ENCODE measurements at places on chromosomes 2 and 18.

- DNase-seq, result no peak
Observed at GRCh38 chr2:174633623-174633930, 36.0 kb upstream of the WIPF1 start.

DNA sequence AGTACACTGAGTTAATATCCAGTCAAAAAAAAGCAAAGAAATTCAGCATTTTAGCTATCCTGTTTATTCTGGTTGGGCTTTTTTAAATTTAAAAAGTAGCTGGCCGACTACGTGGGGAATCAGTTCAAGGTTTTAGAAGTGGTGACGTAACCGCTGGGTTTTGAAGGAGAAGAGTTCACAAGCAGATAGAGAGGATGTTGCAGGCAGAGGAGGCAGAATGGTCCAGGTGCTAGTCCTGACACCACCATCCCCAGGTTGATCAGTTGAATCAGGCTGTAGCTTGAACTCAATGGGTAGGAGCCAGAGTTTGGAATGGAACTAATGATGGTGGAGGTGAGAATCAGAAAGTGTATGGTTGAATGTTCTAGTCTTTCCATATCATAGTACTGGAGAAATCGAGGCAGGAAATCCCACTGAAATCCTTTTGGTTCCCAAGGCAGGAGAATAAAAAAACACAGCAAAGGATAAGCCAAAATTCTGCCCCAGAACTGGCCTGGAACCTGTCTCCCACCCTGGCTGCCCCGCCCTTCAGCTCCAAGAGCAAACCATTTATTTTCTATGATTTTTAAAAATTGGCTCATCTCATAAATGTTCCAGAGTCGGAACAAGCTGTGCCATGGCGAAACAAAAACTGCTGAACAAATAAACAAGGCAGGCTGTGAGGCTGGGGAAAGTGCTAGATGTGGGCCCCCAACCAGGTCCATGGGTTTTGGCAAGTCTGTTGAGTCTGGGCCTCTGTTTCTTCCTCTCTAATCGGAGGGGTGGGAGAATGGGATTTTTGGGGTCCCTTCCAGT is 44.0 kb downstream of the SLC4A1AP start:
- no peak for DNase-seq

- no peak for DNase-seq
Observed at GRCh38 chr2:100105678-100106054, 36.7 kb downstream of the AFF3 start.

DNA sequence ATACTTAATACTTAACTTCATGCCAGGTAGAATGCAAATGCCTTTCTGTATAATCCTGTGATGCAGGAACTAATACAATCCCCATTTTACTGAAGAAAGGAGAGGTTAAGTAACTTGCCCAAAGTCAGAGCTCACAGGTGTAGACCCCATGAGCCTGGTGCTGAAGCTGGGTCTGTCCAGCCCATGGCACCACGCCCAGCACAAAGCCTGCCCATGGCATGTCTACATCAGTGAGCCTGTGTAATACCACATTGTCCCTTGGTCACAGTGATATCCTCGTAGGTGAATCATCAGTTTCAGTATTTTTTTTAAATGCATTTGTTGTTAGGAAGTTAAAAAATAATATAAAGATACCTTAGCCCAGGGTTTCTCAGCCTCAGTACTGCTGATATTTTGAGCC is 69.9 kb upstream of the MCFD2 start:
- DNase-seq, result no peak

GRCh38 chr2:190656301-190656700 is 7.4 kb downstream of the NAB1 start:
- DNase-seq, result no peak

GRCh38 chr2:219344751-219345430 is 12.3 kb upstream of the RESP18 start:
- no peak for DNase-seq

- DNase-seq, result peak; percentile 66
Observed at GRCh38 chr2:100427627-100428258, 10.3 kb upstream of the CHST10 start.

DNA sequence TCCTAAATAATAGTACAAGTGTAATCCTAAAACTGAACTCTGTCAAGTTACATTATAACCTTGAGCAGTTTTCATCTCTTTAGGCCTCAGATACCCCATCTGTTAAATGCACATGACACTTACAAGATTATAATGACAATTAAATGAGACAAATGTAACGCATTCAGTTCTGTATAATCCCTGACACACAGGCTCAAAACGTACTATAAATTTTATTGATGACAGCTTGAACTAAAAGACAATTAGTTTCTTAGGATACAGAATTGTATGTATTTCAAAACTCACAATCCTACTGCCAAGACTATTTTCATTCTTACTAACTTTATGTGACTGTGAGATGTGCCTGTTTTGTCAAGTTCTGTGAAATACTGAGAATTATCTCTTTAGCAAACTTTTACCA is 56.2 kb downstream of the GFPT1 start:
- no peak for DNase-seq

DNA sequence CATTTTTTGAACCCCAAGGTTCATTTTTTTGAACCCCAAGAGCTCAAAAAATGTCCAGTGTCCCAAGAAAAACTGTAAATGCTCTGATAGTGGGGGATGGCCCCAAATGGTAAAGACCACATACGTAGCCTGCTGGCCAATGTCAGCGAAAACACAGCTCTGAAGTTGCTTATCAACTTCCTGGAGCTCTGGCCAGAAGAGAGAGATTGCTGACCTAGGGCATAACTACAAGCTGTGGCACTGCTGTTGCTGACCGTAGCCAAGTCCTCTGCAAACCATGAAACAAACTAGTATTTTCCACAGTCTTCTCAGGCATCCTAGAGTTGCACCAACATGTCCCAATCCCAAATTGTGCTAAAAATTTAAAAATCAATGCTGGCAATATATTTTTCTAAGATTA is 50.9 kb downstream of the REEP1 start:
- DNase-seq, result no peak

DNA sequence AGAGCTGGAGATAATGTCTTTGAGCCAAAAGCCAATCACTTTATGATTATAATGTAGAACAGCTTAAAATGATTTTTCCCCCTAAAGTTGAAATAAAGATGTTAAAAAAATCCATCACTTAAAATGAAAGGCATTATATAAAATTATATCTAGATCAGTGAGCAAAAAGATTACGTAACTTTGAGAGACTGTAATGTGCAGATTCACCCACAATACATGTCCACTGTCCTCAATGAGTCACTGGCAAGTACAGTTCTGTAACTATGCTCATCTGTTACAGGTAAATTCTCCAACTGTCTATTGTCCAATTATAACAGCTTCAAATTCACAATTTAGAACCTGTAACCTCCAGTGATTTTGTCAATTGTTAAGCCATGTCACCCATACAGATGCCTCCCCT is 19.0 kb downstream of the FAM161A start:
- no peak for DNase-seq

DNA sequence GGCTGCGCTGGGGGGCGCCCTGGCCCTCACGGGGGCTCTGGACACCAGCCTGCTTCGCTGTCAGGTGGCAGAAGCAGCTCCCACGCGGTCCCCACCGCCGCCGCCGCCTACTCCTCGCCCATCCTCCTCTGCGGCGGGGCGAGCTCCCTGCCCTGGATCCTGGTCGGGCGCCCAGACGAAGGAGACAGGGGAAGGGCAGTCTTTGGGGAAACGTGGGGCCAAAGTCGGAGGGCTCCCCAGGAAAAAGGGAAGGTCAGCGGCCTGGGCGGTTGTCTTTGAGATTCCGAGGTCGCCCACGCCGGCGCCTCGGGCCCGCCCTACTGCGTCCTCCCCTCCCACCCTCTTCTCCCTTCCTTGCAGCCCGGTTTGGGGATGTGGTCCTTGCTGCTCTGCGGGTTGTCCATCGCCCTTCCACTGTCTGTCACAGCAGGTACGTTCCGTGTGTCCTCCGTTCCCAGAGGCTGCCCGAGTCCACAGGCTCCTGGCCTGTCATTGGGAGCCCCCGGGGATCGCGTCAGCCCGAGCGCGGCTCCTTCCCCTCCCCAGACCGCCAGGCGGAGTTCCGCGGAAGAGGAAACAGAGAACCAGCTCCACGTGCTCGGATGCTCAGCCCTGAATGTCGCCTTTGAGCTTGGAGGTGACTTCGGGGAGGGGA is 800 bp downstream of the IL1RL2 start:
- DNase-seq, result peak; percentile 60

DNA sequence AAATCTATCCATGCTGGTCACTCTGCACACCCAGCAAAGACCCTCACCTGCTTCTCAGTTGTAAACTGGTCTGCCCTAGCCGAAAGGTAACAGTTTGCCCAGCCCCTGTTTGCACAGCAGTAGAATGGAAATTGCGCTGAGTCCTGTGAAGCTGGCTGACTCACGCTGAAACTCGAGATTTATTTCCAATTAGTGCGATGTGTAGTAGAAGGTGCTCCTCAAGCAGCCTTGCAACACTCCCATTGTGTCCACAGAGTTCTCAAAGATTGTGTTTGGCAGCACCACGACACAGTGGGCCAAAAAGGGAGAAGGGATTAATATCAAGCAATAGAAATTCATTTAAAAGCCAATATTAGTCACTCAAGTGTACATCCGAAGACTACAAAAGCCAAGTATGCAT is 21.7 kb upstream of the APCDD1 start:
- DNase-seq, result no peak

GRCh38 chr18:39909706-39910105 is 2045.3 kb upstream of the PIK3C3 start:
- DNase-seq, result no peak

DNA sequence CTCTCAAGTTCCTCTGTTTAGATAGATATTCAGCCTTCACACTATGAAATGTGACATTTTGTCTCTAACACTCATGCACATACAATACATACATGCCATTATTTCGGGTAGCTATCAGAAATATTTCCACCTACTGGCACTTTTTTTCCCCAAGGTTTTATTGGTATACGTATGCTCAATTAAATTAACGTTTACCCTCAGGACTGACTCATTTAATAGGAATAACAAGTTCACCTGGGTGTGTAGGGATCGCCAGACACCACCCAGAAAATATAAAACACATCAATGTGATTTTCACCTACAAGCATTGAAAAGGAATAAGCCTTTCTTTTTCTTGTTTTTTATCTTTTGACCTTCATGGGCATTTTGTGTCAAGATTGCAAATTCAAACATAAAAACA is 138.5 kb upstream of the EPAS1 start:
- DNase-seq, result no peak

DNA sequence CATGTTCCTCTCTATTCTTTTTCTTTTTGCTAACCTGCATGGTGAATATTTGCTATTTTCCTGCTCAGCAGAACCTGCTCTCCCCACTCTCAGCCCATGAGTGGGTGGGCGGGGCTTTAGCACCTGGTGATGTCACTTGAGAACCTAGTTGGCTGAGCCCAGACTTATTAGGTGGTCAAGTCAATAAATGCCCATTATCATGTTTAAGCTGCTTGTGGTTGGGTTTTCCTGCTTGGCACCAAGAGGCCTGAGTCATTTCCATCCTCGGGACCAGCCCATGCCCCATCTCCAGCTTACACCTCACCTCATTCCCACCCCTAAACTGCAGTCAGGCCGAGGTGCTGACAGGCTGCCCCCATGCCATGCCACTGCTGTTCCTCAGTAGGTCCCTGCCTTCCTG is 226.6 kb downstream of the ANKRD30B start:
- no peak for DNase-seq

DNA sequence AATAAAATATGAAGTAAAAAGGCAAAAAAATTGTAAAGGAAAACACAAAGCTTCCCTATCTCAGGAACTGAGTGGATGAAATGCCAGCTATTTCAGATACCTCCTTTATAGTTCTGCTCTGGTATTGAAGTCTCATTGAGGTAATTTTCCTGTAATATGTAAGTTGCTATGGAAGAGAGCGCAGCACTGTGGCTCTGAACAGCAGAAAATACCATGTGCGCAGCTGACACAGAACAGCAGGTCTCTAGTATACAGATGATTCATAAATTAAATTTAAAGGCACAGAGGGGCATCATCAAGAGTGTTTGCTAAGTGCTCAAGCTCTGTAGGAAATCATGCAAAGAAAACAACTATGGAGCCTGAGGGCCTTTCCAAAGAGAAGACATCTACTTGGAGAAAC is 315.3 kb upstream of the CDH7 start:
- DNase-seq, result no peak

- DNase-seq, result no peak
Observed at GRCh38 chr2:194104687-194105086, 1552.3 kb upstream of the SLC39A10 start.

DNA sequence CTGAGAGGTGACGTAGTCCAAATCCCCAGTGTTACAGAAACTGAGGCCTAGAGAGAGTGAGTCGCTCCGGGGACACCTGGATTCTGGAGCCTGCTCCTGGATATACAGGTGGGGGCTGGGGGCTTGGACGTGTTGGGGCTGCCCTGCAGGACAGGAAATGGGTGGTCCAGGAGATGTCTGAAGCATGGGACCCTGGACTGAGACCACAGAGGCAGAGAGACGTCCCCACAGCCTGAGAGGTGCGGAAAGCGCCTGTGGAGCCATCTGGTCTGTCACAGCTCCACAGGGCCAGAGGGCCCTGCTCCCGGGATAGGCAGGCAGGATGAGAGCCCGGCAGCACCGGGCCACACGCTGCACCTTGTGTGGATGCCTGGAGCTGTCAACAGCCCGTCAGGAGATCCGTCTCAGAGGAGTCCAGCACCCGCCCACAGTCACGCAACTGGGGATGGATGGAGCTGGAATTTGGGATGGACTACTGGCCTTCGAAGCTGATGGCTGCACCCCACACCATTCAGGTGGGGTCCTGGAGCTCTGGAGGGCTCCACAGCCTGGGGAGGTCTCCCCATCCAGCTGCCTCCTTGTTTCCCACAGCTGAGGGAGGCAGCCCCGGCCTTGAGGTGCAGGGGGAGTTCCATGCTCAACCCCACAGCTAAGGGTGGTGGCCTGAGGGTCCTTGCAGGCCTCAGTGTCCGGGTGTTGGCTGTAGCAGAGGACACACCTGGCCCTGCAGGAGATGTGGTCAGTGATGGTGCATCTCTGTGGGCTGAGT is 303.0 kb downstream of the NDUFA10 start:
- DNase-seq, result no peak

DNA sequence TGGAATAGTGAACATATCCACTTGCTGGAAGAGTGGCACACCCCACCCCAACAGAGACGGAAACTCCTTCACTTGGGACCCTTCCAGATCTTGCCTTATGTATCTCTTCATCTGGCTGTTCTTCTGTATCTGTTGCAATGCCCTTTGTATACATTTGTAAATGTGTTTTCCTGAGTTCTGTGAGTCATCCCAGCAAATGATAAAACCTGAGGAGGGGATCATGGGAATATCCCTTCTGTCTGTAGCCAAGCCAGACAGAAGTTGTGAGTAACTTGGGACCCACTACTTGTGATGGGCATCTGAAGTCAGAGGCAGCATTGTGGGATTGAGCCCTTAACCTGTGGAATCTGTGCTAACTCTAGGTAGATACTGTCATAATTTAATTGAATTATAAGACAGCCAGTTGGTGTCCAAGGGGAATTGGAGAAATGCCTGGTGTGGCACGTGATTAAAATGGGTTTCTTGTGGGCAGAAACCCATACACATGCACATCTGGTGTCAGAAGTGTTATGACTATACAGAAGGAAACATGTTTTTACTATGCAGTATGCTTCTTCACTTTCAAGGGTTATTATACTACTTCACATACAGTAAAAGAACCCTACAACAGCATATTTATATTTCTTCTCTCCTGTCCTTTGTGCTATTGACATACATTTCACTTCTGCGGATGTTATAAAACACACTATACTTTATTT is 32.3 kb upstream of the TMEM247 start:
- DNase-seq, result no peak

- DNase-seq, result no peak
Observed at GRCh38 chr2:176491172-176491904, 222.1 kb downstream of the MTX2 start.

- no peak for DNase-seq
Observed at GRCh38 chr2:67898595-67898994, 164.2 kb downstream of the C1D start.

- DNase-seq, result no peak
Observed at GRCh38 chr2:133674066-133674432, 105.8 kb upstream of the NCKAP5 start.

- no peak for DNase-seq
Observed at GRCh38 chr18:76252139-76252538, 242.9 kb downstream of the ZNF516 start.
